Osteocyte (in vitro differentiated cells): ENCODE measurements at places on chromosomes 12 and 14.

DNA sequence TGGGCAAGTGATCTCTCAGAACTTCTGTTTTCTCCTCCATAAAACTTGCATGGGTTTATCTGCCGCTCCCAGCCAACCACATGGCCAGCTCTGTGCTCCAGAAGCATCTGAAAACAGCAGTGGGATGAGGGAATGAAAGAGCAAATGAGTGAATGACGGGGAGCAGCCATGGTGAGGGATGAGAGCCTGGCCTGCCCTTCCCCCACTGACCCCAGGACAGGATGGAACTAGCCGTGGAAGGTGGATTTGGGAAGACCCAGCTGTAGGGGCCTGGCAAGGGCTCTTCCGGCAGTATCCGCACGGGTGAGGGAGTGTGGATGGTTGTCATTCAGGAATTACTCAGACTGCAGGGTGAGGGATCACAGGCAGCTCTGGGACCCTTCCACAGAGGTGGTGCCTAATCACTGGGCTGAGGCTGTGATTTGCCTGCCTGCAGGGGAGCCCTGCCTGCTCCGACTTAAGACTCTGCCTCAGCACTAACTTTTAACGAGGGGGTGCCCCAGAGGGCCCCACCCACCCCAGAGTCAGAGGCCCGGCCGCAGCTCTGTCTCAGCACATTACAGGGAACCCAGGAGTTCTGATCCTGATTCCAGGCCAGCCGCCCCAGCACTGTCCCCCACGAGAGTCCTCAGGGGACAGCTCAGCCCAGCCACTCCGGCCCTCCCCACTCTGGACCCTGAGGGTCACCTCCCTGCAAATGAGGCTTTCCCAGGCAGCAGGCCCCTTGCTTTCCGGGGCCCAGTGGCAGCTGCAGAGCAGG lies 136.8 kb upstream of the C14orf180 start:
- peak; percentile 83 for DNase-seq

- DNase-seq: no peak
Observed at GRCh38 chr12:15220451-15220850, 766 bp downstream of the RERG start.

DNA sequence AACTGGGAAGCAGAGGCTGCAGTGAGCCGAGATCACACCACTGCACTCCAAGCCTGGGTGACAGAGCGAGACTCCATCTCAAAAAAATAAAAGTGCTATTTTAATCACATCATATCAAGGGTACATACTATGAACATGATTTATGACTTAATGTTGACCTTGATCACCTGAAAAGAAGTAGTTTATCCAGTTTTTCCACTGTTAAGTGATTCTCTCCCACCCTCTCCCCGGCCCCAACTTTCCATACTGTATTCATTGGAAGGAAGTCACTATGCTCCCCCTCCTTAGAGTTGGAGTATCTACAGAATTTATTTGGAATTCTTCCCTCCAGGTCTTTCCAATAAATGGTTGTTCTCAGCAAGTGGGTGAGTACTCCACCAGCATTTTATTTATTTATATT lies 3.0 kb upstream of the PRMT5 start:
- DNase-seq: no peak

- peak; percentile 69 for DNase-seq
Observed at GRCh38 chr12:121060149-121061001, 21.3 kb upstream of the OASL start.

GRCh38 chr14:76985540-76986230 lies 42.8 kb downstream of the IRF2BPL start:
- no peak for DNase-seq

DNA sequence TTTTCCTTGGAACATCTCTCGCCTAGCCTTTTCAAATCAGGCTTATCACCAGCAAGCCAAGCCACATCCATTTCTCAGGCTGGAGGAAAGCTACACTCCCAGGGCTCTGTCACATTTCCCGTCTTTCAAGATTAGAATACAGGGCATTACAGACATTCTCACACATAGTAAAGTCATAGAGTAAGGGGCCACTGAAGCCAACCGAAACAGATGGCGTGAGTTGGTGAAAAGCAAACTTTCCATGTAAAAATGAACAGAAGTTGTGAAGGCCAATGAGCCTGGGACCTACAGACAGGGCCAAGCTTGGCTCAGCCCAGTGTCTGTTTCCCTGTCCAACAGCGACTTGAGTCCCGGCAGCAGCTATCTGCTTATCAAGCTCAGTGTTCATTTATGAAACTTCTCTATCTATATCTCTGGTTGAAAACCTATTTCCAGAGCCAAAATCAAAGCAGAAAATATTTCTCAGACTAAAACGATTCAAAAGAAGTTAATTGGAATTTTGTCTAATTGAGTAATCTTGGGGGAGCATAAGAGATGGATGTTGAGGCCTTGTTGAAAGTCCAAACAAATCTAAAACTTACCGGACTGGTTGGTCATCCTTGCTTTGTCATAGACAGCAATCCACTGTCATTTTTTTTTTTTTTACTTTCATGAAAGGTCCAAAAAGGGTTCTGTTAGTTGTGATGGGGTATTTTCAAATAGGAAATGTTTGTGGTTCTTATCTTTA lies 105.6 kb downstream of the DAAM1 start:
- DNase-seq: no peak

- no peak for DNase-seq
Observed at GRCh38 chr14:58541633-58542022, 96.1 kb upstream of the DACT1 start.

GRCh38 chr12:126608607-126609175 lies 1543.5 kb downstream of the AACS start:
- DNase-seq: no peak

DNA sequence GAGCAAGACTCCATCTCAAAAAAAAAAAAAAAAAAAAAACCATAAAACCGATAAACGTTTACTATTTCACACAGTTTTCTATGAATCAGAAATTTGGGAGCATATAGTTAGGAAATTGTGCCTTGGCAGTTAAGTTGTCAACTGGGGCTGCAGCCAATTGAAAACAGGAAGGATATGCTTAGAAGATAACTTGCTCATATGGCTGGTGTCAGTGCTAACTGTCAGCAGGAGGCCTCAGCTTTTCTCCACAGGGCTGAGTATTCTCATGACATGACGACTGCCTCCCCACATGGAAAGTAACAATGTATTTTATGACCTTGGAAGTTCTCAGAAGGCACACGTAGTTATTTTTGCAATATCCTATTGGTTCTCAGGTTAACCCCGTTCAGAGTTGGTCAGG lies 29.6 kb upstream of the OR5AU1 start:
- no peak for DNase-seq

DNA sequence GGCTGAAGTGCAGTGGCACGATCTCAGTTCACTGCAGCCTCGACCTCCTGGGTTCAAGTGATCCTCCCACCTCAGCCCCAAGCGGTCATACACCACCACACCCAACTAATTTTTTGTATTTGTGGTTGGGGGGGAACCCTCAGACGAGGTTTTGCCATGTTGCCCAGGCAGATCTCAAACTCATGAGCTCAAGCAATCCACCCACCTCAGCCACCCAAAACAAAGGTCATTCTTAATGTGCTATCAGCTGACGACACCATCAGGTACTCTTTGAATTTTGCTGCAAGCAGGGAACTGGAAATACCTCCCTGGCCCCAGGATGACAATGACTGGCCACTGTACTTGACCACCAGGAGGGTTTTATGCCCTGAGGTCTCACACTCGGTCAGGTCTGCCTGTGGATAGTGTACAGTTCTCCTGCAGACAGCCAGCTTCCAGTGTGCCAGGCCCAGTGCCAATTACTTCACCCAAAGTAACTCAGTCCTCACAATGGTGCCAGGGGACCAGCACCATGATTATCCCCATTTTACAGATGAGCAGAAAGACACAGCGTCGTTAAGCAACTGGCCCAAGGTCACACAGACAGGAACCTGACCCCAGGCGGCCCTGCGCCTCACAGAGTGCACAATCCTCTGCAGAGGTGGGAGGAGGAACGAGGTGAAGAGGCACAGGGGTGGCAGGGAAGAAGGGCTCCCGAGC lies 42.9 kb downstream of the ITPK1 start:
- no peak for DNase-seq
